ENCODE measurements at places on chromosomes 1 and 21. TPM values are rescaled to one million over a fixed set of nuclear protein-coding genes. Genes with fewer than 3 reads are reported as not detected.

Gene COA7
- 25.1 TPM for total RNA-seq

Gene C4BPA
- total RNA-seq, result 0.48 TPM

Gene SPRR2D
- total RNA-seq, result not detected

Gene PATJ
- 4.5 TPM for total RNA-seq

Gene SPOCD1
- 8.0 TPM for total RNA-seq

Gene FAM177B
- not detected for total RNA-seq

Gene PROK1
- not detected for total RNA-seq

Gene ARHGAP29
- total RNA-seq, result 20.2 TPM

Gene CD5L
- not detected for total RNA-seq

Gene ZNF695
- total RNA-seq, result 3.4 TPM

Gene CACNA1S
- total RNA-seq, result 0.01 TPM

Gene KCNN3
- total RNA-seq, result 0.07 TPM

Gene TMCO2
- total RNA-seq, result not detected

Gene NFASC
- 1.8 TPM for total RNA-seq

Gene ITSN1
- total RNA-seq, result 13.3 TPM

Data from A549 treated with DMSO at 1 μM for 4 hours (cell line).